Heart left ventricle (tissue), 16 donors: ENCODE measurements at places on chromosomes 5 and 9. TPM values are rescaled to one million over a fixed set of nuclear protein-coding genes. Genes with fewer than 3 reads are reported as not detected.
A peak's percentile ranks its signal among the peaks of the same experiment; 100 is the strongest.

DNA sequence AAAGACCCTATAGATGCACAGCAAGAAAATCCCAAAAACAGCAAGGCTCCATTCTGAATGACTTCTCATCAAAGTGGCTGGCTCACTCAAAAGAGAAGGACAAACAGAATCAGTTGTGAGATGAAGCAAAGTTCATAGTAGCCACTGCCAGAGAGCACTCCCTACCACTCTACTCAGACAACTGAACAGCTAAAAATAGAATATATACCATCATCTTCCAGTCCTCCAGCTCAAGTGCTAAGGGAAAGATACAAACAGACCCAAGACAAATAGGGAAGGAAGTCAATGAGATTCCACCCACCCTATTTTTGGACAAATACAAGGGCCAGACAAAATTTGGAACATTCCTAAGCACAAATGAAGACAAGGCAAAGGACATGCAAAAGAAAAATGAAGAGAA lies 20.6 kb downstream of the GNAQ start:
- no peaks in the 10 kb centered on the region for H3K27me3 ChIP-seq
- H3K36me3 ChIP-seq, result no peaks in the 10 kb centered on the region
- no peak overlapping the region for H3K27ac ChIP-seq
- peaks cover 31% of the 10 kb centered on the region for H3K4me1 ChIP-seq
- DNase-seq, result no peak
- no peak overlapping the region for H3K4me3 ChIP-seq

GRCh38 chr9:109640580-109641371 lies 139.2 kb upstream of the PALM2AKAP2 start:
- peak overlapping the region; percentile 58 for H3K27ac ChIP-seq
- peak overlapping the region; percentile 47 for H3K4me3 ChIP-seq
- peak; percentile 60 for DNase-seq
- H3K27me3 ChIP-seq, result no peaks in the 10 kb centered on the region
- H3K36me3 ChIP-seq, result no peaks in the 10 kb centered on the region

GRCh38 chr5:123279136-123279535 lies 144.1 kb downstream of the CEP120 start:
- DNase-seq, result no peak
- no peak overlapping the region for H3K4me3 ChIP-seq
- H3K27ac ChIP-seq, result no peak overlapping the region

- H3K4me1 ChIP-seq, result peaks cover 48% of the 10 kb centered on the region
- peaks cover 84% of the 10 kb centered on the region for H3K36me3 ChIP-seq
- H3K27ac ChIP-seq, result no peak overlapping the region
Observed at GRCh38 chr5:132485641-132486317, 4.8 kb downstream of the IRF1 start.

- peak overlapping the region; percentile 41 for H3K4me3 ChIP-seq
- H3K4me1 ChIP-seq, result peaks cover 6% of the 10 kb centered on the region
- no peak overlapping the region for H3K27ac ChIP-seq
- H3K36me3 ChIP-seq, result no peaks in the 10 kb centered on the region
Observed at GRCh38 chr5:159972538-159973362, 36.2 kb upstream of the TTC1 start.

- DNase-seq, result no peak
- no peak overlapping the region for H3K4me3 ChIP-seq
- H3K36me3 ChIP-seq, result peaks cover 34% of the 10 kb centered on the region
- H3K27me3 ChIP-seq, result no peaks in the 10 kb centered on the region
Observed at GRCh38 chr5:72294473-72294872, 25.6 kb downstream of the MRPS27 start.

DNA sequence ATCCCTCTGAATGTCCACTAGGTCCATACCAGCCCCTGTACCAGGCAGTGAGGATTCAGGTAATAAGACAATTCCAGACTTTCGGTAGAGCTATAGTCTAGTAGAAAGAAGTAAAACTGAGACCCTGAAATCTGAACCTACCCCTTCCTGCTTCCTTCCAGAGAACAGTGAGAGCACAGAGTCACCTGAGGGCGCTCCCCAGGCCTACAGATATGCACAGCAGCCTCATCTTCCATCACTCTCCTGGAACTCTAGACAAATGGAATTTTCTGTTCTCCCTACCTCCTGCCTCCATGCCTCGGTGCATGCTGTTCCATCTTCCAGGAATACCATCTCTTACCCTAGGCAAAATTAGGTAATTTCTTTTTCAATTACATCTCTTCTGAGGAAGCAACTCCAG lies 3.1 kb upstream of the GNA14 start:
- DNase-seq, result no peak
- H3K4me3 ChIP-seq, result no peak overlapping the region

GRCh38 chr9:122340161-122340560 lies 30.7 kb upstream of the PTGS1 start:
- H3K27ac ChIP-seq, result peak overlapping the region; percentile 37
- H3K4me1 ChIP-seq, result peaks cover 6% of the 10 kb centered on the region
- DNase-seq, result no peak
- no peak overlapping the region for H3K4me3 ChIP-seq
- no peaks in the 10 kb centered on the region for H3K27me3 ChIP-seq

- no peak overlapping the region for H3K27ac ChIP-seq
- H3K27me3 ChIP-seq, result peaks cover 69% of the 10 kb centered on the region
- no peak for DNase-seq
- no peaks in the 10 kb centered on the region for H3K4me1 ChIP-seq
- H3K36me3 ChIP-seq, result no peaks in the 10 kb centered on the region
Observed at GRCh38 chr5:73412597-73412988, 36.0 kb downstream of the FOXD1 start.

DNA sequence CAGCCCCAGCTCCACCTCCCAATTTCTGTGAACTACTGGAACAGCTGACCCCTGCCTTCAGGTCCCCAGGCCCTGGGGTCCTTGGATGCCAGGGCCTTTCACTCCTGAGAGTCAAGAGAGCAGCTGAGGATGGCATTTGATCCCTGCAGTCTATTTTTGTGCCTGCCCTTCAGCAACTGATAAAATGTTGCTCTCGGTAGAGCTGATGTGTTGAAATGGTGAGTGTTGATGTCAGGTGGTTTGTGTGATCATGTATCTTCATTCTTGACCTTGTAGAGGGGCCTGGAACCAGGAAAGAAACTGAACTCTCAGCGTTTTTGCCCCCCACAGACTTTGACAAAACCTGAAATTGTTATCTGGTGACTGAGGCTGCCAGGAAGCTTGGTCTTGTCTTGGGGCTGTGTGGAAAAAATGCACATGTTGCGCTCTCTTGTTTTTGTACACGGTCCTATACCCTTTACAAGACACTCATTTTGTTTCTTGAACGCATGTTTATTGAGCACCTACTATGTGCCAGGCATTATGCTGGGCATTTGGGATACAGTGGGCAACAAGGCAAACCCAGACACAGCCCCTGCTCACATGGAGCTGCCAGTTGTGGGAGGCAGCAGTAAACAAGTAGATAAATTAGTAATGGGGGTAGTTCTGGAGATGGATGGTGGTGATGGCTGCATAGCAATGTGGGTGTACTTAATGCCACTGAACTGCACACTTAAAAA lies 78.3 kb downstream of the PPARGC1B start:
- no peaks in the 10 kb centered on the region for H3K27me3 ChIP-seq
- H3K36me3 ChIP-seq, result no peaks in the 10 kb centered on the region
- no peak for DNase-seq
- H3K4me1 ChIP-seq, result peaks cover 47% of the 10 kb centered on the region
- H3K27ac ChIP-seq, result peak overlapping the region; percentile 89
- H3K4me3 ChIP-seq, result no peak overlapping the region

DNA sequence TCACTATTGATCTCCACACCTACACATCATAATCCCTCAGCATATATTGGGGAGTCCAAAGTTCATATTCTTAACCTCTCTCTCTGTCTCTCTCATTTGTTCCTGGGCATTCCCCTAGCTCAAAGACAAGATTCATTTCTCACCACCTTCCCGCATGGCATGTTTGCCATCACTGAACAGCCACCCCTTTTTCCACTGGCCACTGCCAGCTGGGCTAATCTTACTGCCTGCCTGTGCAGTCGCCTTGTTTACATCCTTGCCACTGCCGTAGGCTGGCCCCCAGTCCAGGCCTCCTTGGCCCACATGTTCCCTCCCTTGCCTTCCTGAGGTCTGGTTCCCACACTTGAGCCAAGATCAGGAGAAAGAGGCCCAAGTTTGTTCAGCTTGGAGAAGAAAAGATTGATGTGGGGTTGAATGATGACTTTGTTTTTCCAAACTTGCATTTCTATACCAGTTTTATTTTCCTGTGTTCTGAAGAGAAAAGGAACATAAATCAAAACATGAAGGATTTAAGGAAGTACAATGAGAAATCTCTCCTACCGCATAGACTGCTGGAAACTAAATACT lies 80.2 kb downstream of the PLAC8L1 start:
- no peaks in the 10 kb centered on the region for H3K4me1 ChIP-seq
- H3K36me3 ChIP-seq, result no peaks in the 10 kb centered on the region
- H3K27me3 ChIP-seq, result no peaks in the 10 kb centered on the region
- H3K4me3 ChIP-seq, result no peak overlapping the region
- peak overlapping the region; percentile 50 for H3K27ac ChIP-seq

DNA sequence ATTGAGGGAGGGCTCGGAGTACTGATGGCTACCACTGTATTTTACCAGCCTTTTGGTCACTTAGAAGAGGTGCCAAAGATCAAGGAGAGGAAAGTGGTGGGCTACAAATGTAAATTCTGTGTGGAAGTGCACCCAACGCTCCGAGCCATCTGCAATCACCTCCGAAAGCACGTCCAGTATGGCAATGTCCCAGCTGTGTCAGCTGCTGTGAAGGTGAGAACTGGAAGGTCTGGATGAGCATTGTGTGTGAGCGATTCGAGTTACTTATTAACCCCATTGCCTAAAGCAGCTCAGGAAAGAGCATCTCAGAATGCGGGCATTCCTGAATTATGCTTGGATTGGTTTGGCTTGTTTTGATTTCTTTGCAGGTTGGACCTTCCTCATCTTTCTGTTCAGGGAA lies 67.5 kb downstream of the ZNF462 start:
- no peak for DNase-seq
- no peak overlapping the region for H3K4me3 ChIP-seq
- no peaks in the 10 kb centered on the region for H3K27me3 ChIP-seq

GRCh38 chr5:135456238-135457099 lies 4.3 kb upstream of the TIFAB start:
- no peak overlapping the region for H3K4me3 ChIP-seq
- no peaks in the 10 kb centered on the region for H3K36me3 ChIP-seq
- H3K4me1 ChIP-seq, result no peaks in the 10 kb centered on the region
- H3K27me3 ChIP-seq, result no peaks in the 10 kb centered on the region
- no peak overlapping the region for H3K27ac ChIP-seq

GRCh38 chr9:3955305-3955687 lies 344.6 kb downstream of the GLIS3 start:
- H3K4me3 ChIP-seq, result no peak overlapping the region
- H3K36me3 ChIP-seq, result no peaks in the 10 kb centered on the region
- no peak overlapping the region for H3K27ac ChIP-seq
- no peaks in the 10 kb centered on the region for H3K27me3 ChIP-seq
- DNase-seq, result no peak
- H3K4me1 ChIP-seq, result peaks cover 3% of the 10 kb centered on the region

DNA sequence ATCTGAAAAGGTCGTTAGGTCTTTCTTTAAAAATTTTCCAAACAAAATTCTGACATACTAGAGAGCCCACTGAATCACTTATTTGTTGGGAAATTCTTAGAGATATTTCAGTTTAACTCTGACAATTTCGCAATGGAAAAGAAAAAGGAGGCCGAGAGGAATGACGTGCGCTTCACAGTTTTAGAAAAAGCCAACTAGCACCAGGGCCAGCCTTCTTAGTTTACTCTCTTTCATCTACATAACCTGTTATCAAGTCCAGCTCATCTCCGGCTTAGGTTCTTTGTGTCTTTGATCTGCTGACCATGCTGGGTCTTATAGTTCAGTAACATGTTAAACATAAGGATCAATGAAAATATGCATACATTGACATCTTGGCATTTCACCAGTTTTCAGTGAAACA lies 201.7 kb upstream of the TAS2R1 start:
- no peak overlapping the region for H3K27ac ChIP-seq
- H3K4me1 ChIP-seq, result no peaks in the 10 kb centered on the region
- H3K36me3 ChIP-seq, result no peaks in the 10 kb centered on the region
- H3K4me3 ChIP-seq, result no peak overlapping the region
- no peak for DNase-seq
- no peaks in the 10 kb centered on the region for H3K27me3 ChIP-seq

DNA sequence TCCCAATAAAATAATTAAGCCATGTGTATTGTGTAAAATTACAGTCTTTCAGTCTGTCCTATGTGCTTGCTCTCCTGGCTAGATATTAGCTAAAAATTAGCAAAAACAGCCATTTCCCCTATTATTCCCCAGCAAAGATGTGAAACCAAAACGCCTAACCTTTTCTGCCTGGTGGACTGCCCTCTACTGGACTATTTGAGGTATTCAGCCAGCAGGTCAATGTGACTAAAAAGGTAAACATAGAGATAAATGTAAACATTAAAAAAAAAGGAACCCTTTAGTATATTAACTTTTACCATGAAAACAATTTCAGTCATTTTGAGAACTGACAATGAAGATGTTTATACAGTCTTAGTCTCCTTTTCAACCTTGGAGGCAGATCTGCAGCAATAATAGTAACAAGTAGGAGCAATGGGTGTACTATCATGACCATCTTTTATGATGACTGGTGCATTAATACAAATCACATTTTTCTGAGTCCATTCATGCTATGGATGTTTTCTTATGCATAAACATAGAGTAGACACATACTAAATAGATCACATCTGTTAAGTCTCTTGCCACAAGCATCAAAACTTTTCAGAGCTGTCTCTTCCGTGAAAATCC lies 10.1 kb downstream of the ATG12 start:
- H3K4me3 ChIP-seq, result no peak overlapping the region
- peaks cover 83% of the 10 kb centered on the region for H3K36me3 ChIP-seq
- H3K27me3 ChIP-seq, result no peaks in the 10 kb centered on the region
- H3K27ac ChIP-seq, result no peak overlapping the region
- no peaks in the 10 kb centered on the region for H3K4me1 ChIP-seq

DNA sequence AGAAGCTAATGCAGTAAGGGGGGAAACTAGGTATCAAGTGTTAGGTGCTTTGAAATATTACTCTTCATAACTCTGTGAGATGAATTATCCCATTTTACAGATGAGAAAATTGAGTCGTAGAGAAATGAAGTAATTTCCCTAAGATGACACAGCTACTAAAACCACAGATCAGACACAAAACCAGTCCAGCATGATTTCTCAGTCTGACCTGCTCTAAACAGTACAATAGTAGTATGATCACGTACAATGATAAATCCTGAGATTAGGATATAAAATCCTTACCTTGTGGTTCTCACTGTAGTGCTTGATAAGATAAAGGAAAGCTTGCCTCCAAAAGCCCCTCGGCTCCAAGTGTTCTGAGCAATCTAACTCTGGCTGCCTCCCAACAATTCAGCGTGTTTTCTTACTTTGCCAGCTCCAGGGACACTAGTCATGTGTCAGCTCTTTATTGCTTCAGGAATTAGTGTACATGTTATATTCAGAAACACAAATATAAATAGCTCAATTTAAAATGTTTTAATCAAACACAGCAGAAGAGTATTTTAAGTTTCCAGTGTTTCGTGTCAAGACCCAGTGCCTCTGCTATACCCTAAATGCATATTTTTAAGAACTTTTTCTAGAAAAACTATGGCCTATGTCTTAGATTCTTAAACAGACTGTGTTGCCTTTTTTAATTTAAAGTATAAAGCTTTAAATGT lies 243.6 kb downstream of the DENND1A start:
- no peaks in the 10 kb centered on the region for H3K27me3 ChIP-seq
- no peak overlapping the region for H3K4me3 ChIP-seq
- peaks cover 31% of the 10 kb centered on the region for H3K4me1 ChIP-seq
- DNase-seq, result peak; percentile 29
- no peaks in the 10 kb centered on the region for H3K36me3 ChIP-seq

Gene LRRC14B
- 6.1 TPM for polyA plus RNA-seq

Gene ARHGEF28
- polyA plus RNA-seq, result 1.5 TPM

Gene MAN2A1
- polyA plus RNA-seq, result 2.0 TPM

Gene REEP5
- 93.5 TPM for polyA plus RNA-seq

Gene PPIC
- polyA plus RNA-seq, result 61.0 TPM

Gene ANKHD1
- polyA plus RNA-seq, result 48.3 TPM

Gene CNTFR
- polyA plus RNA-seq, result 2.3 TPM

Gene LEAP2
- polyA plus RNA-seq, result 0.37 TPM

Gene PTPA
- 129 TPM for polyA plus RNA-seq
